ENCODE measurements at places on chromosomes 7 and 10. TPM values are rescaled to one million over a fixed set of nuclear protein-coding genes. Genes with fewer than 3 reads are reported as not detected.

The RET gene
- total RNA-seq, result 0.83 TPM

The FAM25A gene
- total RNA-seq, result not detected

The CPA1 gene
- not detected for total RNA-seq

The ZNF117 gene
- total RNA-seq, result 0.35 TPM

The MSS51 gene
- total RNA-seq, result 0.26 TPM

The AOC1 gene
- not detected for total RNA-seq

The CRYGN gene
- not detected for total RNA-seq

The SPDYE2 gene
- not detected for total RNA-seq

The CISD1 gene
- 54.5 TPM for total RNA-seq

Data from A549 treated with GW870086 at 1 μM for 4 hours (cell line).